ENCODE measurements at places on chromosomes 1 and 21. TPM values are rescaled to one million over a fixed set of nuclear protein-coding genes. Genes with fewer than 3 reads are reported as not detected.

NT5C1A gene
- total RNA-seq: not detected

DNA sequence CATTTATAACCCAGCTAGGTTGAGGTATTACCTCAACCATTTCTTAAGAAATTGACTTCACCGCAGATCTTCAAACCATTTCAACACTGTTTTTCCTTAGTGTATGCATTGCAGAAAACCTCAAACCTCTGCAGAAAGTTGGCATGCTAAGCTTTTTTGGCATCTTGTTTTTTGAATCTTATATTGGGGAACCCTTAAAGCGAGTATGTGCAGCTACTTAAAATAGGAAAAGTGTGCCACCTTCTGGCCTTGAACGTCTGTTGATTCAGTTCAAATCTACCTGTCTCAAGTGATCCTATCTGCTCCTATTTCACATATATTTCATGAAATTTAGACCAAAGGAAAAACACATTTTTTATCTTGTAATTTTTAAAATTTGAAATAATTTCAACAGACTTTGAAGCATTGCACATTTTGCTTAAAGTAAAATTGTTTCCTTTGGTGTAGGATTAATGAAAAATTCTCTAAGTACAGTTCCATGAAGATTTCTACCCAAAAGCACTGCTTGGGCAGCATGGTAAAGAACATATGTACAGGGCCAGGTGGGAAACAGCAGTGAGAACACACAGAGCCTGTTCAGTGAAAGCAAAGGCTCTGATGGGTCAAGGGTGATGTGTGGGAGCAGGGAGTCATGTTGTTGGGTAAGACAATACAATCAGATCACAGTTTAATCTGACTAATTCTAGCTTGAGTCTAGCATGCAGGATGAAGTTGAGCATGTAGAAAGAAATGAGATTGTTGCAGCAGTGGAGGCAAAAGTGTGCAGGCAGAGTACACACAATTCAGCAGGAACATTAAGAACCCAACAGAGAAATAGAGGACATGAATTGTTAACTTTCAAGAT is 17.2 kb downstream of the HENMT1 start:
- no peaks in the 10 kb centered on the region for H3K36me3 ChIP-seq
- H3K4me1 ChIP-seq: no peaks in the 10 kb centered on the region
- H3K27ac ChIP-seq: no peak overlapping the region

GRCh38 chr1:27406362-27406680 is 13.9 kb downstream of the GPR3 start:
- peaks cover 35% of the 10 kb centered on the region for H3K4me1 ChIP-seq
- peak overlapping the region; percentile 79 for H3K27ac ChIP-seq
- no peaks in the 10 kb centered on the region for H3K27me3 ChIP-seq

DNA sequence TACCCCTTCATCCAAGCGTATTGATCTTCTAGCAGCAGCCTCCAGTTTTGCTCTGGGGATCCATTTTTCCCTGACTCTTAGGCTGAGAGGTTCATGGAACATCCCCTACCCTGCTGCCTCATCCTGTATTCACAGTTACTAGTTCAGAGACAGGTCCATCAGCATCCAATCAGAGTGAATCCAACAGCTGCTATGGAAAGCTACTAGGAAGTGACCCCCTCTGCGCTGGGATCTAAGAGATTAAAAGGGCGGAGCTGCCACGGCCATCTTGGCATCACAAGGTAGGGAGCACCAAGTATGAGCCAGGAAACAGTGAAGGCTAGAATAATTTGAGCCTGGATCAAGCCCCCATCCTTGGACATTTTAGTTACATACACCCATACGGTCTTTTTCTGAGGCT is 32.5 kb downstream of the KAZN start:
- no peak overlapping the region for H3K4me3 ChIP-seq
- H3K4me1 ChIP-seq: peaks cover 12% of the 10 kb centered on the region
- no peaks in the 10 kb centered on the region for H3K36me3 ChIP-seq
- no peaks in the 10 kb centered on the region for H3K27me3 ChIP-seq
- no peak overlapping the region for H3K27ac ChIP-seq

DNA sequence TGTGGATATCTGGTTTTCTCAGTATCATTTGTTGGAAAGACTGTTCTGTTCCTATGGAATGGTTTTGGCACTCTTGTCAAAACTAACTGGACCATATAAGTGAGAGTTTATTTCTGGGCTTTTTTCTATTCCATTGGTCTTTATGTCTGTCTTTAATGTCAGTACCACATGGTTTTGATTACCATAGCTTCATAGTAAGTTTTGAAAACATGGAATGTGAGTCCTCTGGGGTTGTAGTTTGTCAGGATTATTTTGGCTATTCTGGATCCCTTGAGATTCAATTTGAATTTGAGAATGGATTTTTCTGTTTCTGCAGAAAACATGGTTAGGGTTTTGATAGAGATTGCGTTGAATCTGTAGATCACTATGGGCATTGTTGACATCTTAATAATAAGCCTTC is 107.9 kb downstream of the ZFYVE9 start:
- H3K4me1 ChIP-seq: no peaks in the 10 kb centered on the region
- H3K4me3 ChIP-seq: no peak overlapping the region
- no peaks in the 10 kb centered on the region for H3K27me3 ChIP-seq
- no peak for DNase-seq

GRCh38 chr1:150236614-150237100 is 745 bp upstream of the ANP32E start:
- peaks cover 15% of the 10 kb centered on the region for H3K4me1 ChIP-seq
- no peaks in the 10 kb centered on the region for H3K27me3 ChIP-seq
- peak overlapping the region; percentile 86 for H3K27ac ChIP-seq

GRCh38 chr21:29184037-29184436 is 53.6 kb downstream of the MAP3K7CL start:
- DNase-seq: no peak
- no peak overlapping the region for H3K27ac ChIP-seq
- H3K36me3 ChIP-seq: no peaks in the 10 kb centered on the region
- H3K4me1 ChIP-seq: peaks cover 8% of the 10 kb centered on the region

- no peaks in the 10 kb centered on the region for H3K4me1 ChIP-seq
- H3K36me3 ChIP-seq: no peaks in the 10 kb centered on the region
- DNase-seq: no peak
- H3K27ac ChIP-seq: no peak overlapping the region
- no peaks in the 10 kb centered on the region for H3K27me3 ChIP-seq
These were observed 25.2 kb downstream of the GPR137B start for GRCh38 chr1:236167578-236167977.

- H3K4me1 ChIP-seq: no peaks in the 10 kb centered on the region
- H3K27ac ChIP-seq: no peak overlapping the region
- no peaks in the 10 kb centered on the region for H3K27me3 ChIP-seq
- no peaks in the 10 kb centered on the region for H3K36me3 ChIP-seq
These were observed 60.0 kb upstream of the AJAP1 start for GRCh38 chr1:4594286-4594991.

DNA sequence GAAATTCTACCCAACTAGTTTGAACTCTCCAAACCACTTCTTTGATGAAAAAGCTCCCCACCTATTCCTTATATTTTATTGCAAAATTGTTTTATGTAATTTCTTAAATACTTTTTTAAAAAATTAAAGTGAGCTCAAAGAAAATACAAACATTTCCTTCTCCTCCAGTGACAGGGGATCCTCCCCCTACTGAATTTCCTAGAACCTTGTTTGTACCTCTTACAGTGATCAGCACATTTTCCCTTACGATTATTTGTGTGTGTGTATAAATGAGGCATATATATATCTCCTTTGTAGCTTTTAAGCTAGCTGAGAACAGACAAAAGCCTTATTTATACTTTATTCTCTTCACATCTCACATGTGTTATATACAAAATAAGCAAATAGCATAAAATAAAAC is 44.4 kb downstream of the VAV3 start:
- H3K4me1 ChIP-seq: peaks cover 8% of the 10 kb centered on the region
- H3K36me3 ChIP-seq: no peaks in the 10 kb centered on the region
- H3K4me3 ChIP-seq: no peak overlapping the region
- DNase-seq: no peak

DNA sequence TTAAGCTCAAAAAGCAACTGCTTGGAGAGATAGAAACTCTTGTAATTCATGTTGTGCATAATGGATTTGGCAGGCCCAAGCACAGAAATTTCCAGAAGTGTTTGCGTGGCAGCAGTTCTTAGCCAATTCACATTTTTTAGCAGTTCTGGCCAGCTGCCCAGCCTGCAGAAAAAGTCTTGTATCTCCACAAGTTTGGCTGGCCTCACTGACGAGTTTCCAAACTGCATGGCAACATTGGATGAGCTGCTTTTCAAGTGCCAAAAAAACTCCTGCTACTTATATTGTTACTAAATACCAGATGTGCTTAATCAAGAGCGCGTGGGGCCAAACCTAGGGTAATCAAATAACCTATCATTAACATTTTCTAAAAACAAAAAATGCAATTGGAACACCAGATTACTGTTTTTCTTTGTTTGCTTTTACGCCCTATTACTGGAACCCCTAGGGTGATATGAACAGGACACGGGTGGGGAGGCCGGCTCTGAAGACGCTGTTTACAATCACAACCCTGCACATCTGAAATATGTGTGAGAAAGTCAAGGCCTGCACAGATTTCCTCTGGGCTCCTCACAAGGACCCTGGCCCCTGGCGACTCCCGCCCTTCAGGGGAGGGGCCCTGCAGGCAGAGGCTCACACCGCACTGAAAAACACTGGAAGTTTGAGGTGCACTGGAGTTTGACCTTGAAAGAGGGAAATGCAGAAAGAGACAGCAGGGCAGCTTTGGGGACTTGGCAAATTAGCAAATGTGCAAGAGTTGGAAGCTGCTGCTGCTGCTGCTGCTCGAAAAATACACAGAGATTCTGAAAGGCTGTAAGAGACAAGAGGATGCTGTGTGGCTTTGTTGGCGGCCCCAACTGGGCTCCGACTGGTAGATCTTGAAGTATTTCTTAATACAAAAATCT is 55.2 kb upstream of the TARBP1 start:
- peaks cover 7% of the 10 kb centered on the region for H3K4me1 ChIP-seq
- no peak for DNase-seq
- H3K27me3 ChIP-seq: no peaks in the 10 kb centered on the region
- no peaks in the 10 kb centered on the region for H3K36me3 ChIP-seq
- no peak overlapping the region for H3K4me3 ChIP-seq
- no peak overlapping the region for H3K27ac ChIP-seq

GRCh38 chr1:53188099-53188498 is 8.5 kb upstream of the CPT2 start:
- no peak overlapping the region for H3K4me3 ChIP-seq
- H3K27me3 ChIP-seq: no peaks in the 10 kb centered on the region
- no peaks in the 10 kb centered on the region for H3K4me1 ChIP-seq
- DNase-seq: no peak
- no peak overlapping the region for H3K27ac ChIP-seq

GRCh38 chr1:205950280-205950679 is 7.0 kb upstream of the SLC26A9 start:
- H3K27me3 ChIP-seq: no peaks in the 10 kb centered on the region
- no peaks in the 10 kb centered on the region for H3K36me3 ChIP-seq
- H3K4me1 ChIP-seq: peaks cover 3% of the 10 kb centered on the region
- no peak overlapping the region for H3K4me3 ChIP-seq

Measured in GM23338 (cell line).